ENCODE measurements at places on chromosomes 5 and 9.

DNA sequence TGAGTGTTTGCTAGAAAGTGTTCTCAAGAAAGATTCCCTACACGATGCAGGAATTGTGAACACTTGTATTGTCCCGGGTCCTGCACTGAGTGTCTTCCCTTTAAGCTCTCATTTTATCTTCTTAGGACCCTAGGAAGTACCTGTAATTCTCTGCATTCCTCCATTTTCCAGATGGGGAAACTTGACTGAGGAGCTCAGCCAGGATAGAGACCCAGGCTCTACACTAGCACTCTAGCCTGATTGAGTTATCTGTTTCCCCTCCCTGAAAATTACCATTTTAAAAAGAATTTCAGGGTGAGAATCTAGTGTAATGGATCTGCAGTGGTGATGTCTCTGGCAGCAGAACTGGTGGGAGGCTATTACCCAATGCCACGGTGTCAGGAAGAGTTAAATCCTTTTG, 453.9 kb downstream of the KDM4C start:
- DNase-seq: no peak

- DNase-seq: no peak
Measured at GRCh38 chr9:91867740-91868139, 82.3 kb downstream of the ROR2 start.

GRCh38 chr5:42595597-42595996, 161.0 kb upstream of the CCDC152 start:
- no peak for DNase-seq

DNA sequence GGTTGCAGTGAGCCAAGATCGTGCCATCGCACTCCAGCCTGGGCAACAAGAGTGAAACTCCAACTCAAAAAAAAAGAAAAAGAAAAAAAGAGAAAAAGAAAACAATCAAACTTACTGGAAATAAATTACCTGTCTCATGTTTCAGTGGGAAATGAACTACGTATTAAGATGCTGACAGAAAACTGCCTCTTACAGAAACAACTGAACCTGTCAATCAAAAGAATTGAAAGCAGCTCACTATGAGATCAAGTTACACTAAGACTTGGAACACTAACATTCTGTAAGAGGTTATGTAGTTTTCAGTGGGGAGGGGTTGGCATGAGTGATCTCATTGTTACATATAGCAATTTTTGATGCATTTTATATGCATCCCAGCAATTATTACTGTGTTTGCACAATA, 64.4 kb upstream of the SPATA31E1 start:
- no peak for DNase-seq

GRCh38 chr9:35190203-35190602, 28.4 kb downstream of the UNC13B start:
- DNase-seq: no peak

DNA sequence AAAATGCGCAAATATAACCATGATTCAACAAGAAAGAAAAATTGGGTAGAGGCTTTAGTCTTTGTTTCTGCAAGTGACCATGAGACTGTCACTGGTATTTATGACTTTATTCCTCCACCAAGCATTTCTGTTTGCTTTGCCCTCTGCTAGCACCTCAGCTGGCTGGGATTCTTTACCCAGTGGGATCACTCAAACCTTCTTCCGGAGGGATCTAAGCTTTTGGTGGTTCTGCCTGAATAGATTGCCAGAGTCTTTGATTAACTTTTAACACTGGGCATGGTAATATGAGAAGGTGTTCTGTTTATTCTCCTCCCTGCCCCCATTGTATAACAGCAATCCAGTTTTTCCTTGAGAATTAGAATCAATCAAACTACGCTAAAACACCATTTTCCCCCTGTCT, 59.1 kb upstream of the FBN2 start:
- no peak for DNase-seq

- DNase-seq: no peak
Measured at GRCh38 chr9:18009902-18010301, 431.0 kb downstream of the SH3GL2 start.

DNA sequence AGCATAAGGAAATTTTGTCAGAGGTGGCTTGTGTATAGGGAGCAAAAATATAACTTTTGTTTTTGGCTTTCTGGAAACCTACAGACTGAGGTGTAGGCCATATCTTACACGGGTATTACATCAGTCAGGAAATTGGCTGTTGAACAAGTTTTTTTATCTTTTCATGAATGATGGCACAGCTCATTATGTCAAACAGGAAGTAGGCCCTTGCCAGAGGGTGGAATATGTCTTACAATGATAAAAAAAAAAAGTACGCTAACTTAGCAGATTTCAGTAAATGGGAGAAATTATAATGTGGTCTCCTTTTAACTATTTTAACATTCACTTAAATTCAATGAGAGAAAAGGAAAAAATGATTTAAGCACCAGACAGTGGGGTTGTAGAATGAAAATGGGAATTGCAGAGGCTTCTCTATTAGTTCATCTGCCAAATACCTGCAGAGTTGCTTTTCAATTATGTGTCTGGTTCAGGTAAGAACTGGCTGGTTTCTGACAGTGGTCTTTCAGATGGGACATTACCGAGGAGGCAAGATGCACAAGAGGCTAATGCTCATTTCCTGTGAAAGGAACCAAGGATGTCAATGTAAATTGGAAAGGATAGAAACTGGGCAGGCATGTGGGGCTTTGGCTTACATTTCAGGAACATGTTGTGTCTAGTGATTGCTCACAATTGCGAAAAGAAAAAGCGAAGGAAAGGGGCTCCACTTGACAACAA, 169.9 kb downstream of the NNT start:
- peak; percentile 66 for DNase-seq

DNA sequence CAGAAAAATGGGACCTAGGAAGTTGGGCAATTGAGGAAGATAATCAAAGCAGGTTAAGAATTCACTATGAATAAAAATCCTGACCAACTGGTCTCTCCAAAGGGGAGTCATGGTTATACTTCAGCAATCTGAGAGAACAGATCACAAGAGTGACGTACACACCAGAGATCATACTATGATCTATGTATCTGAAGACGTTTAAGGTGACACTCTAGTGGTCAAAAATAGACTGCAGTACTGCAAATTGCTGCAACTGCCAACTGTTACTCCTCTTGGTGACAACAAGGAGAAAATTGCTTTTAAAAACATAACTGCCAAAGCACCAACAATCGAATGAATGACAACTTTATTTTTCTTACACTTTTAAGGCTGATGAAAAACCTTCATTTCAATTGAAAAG, 4.9 kb downstream of the AK6 start:
- peak; percentile 64 for DNase-seq
